ENCODE measurements at places on chromosomes 5 and 9.

DNA sequence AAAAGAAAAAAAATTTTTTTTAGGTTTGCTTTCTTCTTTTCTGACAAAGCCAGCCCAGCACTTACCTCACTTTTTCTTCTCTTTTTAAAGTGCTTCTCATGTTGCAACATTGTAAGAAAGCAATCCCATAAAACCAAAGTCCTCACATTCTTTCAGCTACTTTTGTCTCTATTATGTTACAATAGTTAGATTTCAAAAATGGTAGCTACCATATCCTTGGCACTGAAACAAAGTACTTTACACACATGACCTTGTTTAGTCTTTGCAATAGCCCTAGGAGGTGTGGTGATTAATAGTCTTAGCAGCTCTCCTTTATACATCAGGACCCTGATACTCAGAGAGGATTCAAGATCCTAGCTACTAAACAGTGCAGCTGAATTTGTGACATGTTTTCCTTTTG is 23.5 kb upstream of the CARTPT start:
- no peak for DNase-seq

DNA sequence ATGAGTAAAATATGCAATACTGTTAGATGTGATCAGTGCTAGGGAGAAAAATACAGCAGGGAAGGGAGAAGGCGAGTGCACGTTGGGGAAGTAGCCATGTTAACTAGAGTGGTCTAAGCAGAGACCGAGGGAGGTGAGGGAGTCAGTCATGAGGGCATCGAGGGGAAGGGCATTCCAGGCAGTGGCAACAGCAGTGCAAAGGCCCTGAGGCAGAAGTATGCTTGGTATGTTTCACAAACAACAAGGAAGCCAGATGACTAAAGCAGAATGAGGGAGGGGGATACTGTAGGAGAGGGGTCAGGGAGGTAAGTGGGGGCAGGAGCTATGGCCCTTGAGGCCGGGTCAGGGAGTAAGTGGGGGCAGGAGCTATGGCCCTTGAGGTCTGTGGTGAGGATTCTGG is 123.3 kb upstream of the BOD1 start:
- no peak for DNase-seq

GRCh38 chr9:95726756-95727155 is 148.7 kb upstream of the ERCC6L2 start:
- DNase-seq = peak; percentile 17

DNA sequence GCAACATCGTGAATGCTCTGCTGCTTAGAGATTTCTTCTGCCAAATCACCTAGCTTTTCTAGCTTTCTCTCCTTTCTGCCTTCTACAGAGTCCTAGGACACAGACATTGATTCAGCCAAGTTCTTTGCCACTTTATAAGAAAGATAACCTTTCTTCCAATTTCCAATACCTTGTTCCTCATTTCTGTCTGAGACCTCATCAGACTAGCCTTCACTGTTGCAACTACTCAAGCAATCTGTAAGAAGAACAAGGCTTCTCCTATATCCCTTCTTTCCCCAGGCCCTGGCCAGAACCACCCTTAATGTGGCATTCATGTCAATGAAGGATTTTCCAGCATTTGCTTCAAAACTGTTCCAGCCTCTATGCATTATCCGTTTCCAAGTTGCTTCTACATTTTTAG is 24.3 kb downstream of the FBXO10 start:
- DNase-seq = no peak

- DNase-seq = no peak
Measured at GRCh38 chr5:34606101-34606500, 50.0 kb upstream of the RAI14 start.

DNA sequence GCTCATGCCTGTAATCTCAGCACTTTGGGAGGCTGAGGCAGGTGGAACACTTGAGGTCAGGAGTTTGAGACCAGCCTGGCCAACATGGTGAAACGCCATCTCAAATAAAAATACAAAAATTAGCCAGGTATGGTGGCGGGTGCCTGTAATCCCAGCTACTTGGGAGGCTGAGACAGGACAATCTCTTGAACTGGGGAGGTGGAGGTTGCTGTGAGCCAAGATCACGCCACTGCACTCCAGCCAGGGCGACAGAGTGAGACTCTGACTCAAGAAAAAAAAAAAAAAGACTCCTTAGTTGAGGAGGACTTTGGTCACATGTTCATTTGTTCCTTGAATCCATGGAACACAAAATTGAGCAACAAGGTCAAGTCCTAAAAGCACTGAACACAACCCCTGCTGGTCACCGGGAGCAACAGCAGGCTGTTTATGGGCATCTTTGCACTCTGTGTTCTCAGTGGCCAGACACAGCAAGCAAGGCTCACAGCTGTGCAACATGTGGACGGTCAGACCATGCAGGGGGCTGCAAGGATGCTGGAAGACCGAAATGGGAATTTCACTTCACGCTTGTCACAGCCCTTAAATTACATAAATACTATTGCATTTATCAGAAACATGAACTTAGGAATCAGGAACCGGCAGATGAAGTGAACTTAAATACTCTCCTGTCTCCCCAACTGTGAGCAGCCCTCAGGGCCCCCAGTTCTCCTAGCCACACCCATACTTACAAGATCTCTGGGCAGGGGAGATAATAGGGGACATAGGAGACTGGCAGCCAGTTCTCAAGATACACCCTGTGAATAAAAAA is 2.8 kb downstream of the GBGT1 start:
- peak; percentile 89 for DNase-seq

DNA sequence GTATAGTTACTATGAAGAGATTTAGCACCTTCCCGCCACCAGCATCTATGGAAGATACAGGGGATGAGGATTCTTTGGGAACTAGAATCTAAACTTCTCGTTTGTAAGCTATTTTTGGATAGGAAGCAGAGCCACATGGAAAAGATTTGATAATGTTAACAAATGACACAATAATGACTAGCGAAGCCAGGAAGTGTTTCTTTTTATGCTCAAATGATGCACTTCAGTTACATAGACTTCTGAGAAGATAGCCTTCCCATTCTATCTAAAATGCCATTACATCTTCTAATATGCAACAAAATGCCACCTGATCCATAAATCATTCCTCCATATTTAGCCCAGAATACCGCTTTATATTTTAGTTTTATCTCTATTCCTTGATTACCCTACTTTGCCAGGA is 17.0 kb upstream of the TNC start:
- peak; percentile 66 for DNase-seq

- no peak for DNase-seq
Measured at GRCh38 chr5:154535535-154535934, 57.5 kb upstream of the HAND1 start.

DNA sequence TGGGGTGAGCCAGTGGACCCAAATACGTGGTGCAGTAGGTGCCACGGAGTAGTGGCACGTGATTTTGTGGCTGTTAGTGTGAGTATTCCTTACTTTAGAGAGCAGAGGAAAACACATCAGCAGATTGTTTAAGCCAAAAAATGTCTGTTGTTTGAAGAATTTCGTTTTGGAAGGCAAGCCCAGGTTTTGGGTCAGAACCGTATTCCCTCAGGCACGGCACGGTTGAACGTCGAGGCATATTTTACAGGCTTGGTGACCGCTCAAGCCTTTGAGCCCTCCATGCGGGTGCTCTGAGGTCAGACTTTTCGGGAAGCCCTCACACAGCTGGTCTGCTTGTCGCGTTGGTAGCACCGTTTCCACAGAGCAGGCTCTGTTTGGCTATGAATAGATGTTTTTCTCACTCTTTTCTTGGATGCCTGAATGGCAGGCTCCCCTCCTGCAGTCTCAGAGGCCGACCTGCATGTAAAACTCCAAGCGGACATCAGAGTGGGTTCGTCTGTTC is 27.2 kb downstream of the NEK6 start:
- DNase-seq = no peak

- DNase-seq = no peak
Measured at GRCh38 chr5:75617736-75618352, 6.6 kb downstream of the ANKDD1B start.

DNA sequence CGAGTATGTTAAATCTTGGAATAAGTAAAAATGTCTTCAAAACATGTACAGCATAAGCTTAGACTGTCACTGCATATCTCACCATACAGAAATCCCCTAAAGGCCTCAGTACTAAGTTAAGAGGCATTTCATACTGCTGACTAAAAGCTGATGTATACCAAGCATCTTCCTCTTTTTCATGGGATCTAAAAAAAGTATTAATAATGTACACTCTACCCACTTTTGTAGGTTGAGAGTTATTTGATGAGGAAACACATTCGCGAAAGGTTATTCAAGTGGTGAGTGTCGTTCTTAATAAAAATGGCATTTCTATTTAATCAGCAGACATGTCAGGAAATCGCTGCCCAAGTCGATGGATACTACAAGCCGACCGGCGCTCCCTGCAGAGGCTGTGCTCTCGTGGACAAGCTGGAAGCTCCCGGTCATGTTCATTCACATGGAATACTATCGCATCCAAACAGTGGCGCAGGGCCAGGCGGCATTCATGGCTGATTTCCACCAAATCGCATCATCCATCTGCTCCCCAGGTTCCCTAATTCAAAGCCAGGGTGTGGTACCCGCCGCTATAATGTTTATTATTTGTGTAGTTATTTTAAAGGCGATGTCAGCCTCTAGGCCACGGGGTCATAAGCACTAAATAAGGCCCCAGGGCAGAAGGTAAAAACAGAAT is 724 bp downstream of the SGTB start:
- peak; percentile 43 for DNase-seq

DNA sequence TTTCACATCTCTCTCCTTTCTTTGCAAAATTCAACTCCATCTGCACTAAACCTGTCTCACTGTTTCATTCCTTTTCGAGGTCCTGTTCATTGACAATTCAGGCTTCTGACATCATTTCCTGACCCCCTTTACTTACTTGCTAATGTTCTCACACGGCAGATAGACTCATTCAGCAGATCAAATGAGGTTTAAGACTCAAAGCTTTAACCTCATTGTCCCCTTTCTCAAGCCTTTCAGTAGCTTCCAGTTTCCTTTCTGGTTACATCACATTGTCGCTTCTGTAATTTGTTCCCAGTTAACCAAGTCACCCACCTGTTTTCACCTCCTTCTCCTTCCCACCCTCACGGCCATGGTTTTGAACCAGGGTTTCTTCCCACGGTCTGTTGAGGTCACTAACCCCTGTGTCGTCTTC is 143.4 kb upstream of the OTULINL start:
- no peak for DNase-seq

DNA sequence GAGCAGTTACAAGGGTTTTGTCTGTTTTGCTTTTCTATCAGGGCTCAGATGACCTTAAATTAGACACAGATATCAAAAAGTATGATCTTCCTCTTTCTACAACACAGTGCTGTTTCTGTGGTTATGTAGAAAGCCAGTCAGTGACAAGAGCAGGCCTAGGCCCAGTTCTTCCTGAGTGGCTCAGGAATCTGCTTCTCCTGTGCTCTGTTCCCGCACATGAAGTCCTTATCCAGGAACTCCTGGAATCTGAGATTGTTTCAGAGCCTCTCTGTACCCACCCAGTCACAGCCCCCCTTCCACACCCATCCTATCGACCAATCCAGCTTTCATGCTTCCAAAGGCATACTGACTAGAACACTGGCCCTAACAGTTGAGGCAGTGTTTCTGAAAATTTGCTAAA is 40.4 kb upstream of the SMU1 start:
- no peak for DNase-seq

DNA sequence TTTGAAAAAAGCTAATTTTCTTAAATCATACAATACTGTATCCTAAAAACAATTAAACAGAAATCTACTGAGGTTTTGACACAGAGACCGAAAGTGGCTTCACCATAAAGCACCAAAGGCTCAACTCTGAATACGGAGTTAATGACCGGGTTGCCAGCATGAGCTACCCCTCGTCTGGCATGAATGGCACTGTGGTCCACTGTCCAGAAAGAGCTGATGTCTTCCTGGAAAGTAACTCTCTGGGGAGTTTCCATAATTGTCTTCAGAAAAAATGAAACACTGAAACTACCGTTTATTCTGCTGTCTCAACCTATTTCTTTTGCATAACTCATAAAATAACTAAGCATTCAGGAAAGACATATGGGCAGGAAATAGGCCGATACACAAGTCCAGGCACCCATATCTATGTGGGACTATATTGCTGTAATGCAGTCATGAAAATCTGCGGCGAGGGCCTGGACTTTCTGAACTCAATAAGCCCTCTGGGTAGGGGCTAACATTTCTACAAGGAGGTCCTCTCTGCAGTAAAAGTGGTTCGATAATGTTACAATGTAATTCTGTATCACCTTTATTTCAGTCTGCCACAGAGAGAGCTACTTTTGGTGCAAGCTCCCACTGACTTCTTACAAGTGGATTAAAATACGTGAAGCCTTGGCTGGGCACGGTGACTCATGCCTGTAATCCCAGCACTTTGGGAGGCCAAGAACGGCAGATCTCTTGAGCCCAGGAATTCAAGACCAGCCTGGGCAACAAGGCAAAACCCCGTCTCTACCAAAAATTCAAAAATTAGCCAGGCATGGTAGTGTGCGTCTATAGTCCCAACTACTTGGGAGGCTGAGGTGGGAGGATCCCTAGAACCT is 52.4 kb downstream of the ANKH start:
- DNase-seq = no peak

GRCh38 chr5:16669776-16670175 is 53.0 kb upstream of the RETREG1 start:
- DNase-seq = no peak

DNA sequence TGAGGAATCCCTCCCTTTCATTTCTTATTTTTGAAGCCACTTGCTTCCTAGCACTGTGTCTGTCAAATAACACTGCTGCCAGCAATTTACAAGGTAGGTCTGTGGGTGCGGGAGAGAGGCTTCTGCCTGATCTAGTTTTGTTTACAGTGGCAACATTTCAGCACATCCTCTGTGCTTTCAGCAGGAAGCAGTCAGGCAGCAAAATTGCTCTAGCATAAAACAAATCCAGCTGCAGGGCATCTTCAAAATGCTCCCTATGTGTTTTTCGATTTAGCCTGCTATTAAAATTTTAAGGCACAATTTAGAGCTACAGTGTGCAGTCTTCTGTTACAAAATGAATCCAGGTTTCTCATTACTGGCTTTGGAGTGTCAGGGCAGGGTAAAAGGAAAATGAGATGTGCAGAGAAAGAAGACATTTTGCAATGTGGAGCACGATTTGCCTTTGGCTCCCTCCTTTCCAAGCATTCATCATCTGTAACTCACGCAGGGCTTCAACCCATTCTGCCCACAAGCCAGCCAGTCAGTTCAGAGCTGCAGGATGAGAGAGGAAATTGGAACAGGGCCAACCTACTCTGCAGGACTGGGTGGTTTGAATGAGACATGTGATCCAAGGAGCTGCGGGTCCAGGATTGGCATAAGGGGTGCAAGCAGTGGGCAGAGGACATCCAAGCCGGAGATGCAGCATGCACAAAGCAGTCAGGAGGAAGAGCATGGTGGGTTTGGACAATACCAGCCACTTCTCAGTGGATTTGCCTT is 143.4 kb upstream of the APC start:
- no peak for DNase-seq

GRCh38 chr5:138178516-138179276 is at the start of the genes BRD8 and KIF20A:
Gene BRD8, minus strand, starts transcription at chr5:138178630. Its CDS starts 16 bp downstream, at chr5:138178614.
Gene KIF20A, plus strand, starts transcription at chr5:138179112. Its CDS starts 569 bp downstream, at chr5:138179681.
- peak; percentile 93 for DNase-seq

GRCh38 chr5:153714798-153715197 is 224.3 kb downstream of the GRIA1 start:
- DNase-seq = peak; percentile 9

DNA sequence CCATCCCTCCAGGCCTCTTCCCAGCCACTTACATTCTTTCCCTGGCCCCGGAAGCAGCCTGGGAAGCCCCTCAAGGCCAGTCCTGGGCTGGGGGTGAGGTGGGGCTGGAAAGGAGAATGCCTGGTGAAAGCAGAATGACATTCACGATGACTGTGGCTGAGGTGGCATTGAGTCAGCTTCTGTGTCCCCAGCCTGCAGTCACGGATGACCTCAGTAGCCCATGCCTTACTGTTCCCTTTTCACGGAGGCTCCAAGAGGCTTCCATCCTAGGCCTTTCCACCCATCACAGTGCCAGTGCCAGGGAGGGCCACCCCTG is 2.7 kb downstream of the PRDM12 start:
- no peak for DNase-seq

GRCh38 chr5:95728494-95729114 is 2.5 kb upstream of the RHOBTB3 start:
- DNase-seq = no peak

Data from HFF-Myc (cell line).